Esophagus squamous epithelium (tissue), 5 donors: ENCODE measurements at places on chromosomes 4 and X.

GRCh38 chr4:150491132-150492049, 90.6 kb upstream of the MAB21L2 start:
- no peak for DNase-seq

- no peak for DNase-seq
Observed at GRCh38 chrX:136148391-136148790, 1.1 kb downstream of the FHL1 start.

- no peak for DNase-seq
Observed at GRCh38 chr4:5156682-5157081, 105.4 kb downstream of the STK32B start.

DNA sequence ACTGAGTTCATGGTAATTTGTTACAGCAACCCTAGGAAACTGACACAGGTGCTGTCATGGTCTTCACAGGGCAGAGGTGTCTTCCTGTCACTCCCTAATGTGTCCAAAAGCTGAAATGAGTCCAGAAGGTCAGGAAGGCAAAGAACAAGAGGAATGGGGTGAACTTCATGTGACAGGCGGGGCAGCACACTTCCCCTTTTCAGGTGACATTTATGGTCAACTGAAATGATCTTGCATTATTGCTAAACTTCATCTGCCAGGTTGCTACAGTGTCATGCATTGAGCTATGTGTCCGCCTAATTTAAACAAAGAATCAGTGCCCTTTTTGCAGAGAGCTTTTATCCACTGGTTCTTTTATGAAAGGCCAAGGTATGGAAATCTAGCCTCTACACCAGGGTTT, 15.9 kb upstream of the CCDC149 start:
- no peak for DNase-seq

DNA sequence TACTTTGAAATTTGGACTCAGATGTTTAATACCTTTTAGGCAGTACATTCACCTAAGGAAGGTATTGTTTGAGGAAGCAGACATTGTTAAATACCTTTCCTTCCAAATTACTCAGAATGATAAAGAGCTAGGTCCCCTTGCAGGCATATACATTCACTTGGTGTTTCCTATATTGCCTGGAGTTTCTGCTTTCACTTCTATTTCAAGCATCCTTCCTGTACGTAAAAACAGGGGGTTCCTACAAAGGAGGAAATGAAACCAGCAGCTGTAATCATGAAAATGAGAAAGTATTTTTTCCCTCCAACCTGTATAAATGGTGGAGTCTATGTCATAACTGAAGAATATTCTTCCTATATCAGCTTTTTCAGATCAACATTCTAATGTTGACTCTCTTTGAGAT, 90.4 kb upstream of the RASGEF1B start:
- DNase-seq: no peak

DNA sequence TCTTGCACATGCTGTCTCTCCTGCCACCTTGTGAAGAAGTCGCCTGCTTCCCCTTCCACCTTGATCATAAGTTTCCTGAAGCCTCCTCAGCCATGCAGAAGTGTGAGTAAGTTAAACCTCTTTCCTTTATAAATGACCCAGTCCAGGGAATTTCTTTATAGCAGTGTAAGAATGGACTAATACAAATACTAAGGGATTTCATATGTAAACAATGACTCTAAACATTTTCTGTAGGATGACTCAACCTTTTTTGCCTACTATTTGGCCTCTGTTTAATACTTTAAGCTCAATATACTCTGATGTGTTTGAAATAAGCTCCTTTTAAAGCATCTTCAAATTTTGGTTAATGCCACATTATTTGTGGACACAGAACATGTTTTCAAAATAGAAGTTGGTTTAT, 813.5 kb upstream of the SLIT2 start:
- no peak for DNase-seq

GRCh38 chr4:10157478-10158332, 41.1 kb upstream of the WDR1 start:
- no peak for DNase-seq

GRCh38 chr4:57369446-57369845, 259.3 kb upstream of the IGFBP7 start:
- no peak for DNase-seq

GRCh38 chr4:107870916-107871786, 46.4 kb downstream of the SGMS2 start:
- DNase-seq: no peak

DNA sequence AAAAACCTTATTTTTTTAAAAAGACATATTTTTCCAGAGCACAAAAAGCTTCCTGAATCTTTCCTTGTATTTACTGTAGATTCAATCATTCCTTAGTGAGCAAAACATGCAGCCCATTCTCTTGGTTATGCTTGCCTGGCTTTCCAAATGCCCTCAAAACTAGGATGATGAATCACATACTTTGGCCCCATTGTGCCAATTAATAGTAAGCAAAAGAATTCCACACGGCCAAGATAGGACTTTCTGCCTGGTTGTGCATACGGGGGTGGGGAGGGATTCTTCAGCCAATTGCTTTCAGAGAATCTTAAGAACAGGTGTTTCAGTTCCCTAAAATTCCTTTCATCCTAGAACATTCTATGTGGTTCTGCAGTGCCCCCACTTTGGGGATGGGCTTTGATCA, 7.0 kb downstream of the RAI2 start:
- DNase-seq: no peak

- no peak for DNase-seq
Observed at GRCh38 chr4:722169-722725, 16.6 kb downstream of the PCGF3 start.

DNA sequence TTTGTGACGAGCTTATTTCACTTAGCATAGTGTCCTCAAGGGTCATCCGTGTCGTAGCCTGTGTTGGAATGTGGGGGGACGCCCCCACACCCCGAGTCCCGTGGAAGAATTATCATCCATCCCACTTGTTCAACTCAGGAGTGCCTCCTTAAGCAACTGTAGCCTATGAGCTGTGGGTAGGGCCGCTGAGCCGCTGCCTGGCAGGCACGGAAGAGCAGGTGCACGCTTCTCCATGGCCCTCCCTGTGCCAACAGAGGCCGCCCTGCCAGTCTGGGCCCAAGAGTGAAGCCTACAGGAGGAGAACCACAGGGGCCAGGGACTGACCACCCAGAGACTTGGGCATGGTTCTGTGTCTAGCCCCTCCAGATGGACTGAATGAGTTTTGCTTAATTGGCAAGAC, 2.3 kb upstream of the RGS12 start:
- no peak for DNase-seq

- no peak for DNase-seq
Observed at GRCh38 chrX:148382983-148383382, 117.4 kb upstream of the AFF2 start.

DNA sequence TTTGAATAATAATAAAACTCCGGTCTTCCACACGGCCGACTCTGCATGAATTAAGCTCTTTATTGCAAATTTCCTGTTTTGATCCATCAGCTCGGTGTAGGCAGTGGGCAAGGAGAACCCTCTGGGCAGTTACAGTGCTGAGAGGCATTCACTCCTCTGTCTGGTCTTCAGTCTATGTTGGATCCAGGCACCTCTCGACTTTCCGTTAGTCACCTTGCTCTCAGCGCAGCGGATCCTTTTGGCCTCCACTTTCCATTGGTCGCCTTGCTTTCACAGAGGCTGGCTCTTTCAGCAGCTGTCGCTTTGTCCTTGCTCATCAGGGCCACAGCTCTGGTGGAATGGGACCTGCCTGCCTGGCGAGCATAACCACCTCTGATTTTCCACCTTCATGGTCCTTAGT, 52.9 kb downstream of the TRMT44 start:
- no peak for DNase-seq

GRCh38 chr4:6885953-6886557, 23.6 kb upstream of the TBC1D14 start:
- DNase-seq: no peak

GRCh38 chrX:16155581-16156096, 11.6 kb upstream of the MAGEB17 start:
- no peak for DNase-seq

DNA sequence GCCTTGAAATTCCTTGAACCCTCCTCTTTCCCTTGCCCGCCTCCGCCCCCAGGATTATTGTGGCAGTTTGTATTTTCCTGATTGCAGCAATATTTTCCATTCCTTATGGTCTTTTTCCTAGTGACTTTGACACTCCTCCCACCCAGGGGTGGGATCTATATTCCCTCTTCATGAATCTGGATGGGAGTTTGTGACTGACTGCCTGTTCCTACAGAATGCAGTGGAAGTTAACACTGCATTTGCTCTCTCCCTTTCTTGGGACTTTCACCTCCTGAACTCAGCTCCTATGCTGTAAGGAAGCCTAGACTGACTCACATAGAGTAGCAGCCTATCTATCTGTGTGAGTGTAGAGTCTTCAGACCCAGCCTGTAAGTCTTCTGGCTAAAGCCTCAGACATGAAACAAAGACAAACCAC, 2.2 kb downstream of the FUNDC2 start:
- DNase-seq: no peak

- no peak for DNase-seq
Observed at GRCh38 chr4:105633241-105633640, 75.2 kb downstream of the INTS12 start.

DNA sequence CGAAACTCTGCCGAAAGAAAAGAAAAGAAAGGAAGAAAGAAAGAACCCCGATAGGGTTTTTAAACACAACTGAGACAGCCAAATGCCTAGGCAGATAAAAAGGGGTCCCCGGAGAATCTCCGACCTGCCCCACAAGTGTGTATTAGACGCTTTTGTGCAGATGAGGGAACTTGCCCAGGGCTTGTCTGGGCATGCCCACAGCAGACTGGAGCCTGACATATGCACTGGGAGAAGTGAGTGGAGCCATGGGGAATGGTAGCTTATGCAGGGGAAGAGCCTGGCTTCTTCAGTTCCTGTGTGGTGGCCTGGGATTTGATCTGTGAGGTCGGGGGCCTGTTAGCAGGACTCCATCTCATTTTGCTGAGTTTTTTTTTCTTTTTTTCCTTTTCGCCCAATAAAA, 199.0 kb downstream of the GPC3 start:
- no peak for DNase-seq

GRCh38 chr4:110344165-110344564, 131.8 kb upstream of the ENPEP start:
- DNase-seq: no peak

GRCh38 chr4:145289403-145290076, 109.2 kb upstream of the OTUD4 start:
- DNase-seq: no peak

DNA sequence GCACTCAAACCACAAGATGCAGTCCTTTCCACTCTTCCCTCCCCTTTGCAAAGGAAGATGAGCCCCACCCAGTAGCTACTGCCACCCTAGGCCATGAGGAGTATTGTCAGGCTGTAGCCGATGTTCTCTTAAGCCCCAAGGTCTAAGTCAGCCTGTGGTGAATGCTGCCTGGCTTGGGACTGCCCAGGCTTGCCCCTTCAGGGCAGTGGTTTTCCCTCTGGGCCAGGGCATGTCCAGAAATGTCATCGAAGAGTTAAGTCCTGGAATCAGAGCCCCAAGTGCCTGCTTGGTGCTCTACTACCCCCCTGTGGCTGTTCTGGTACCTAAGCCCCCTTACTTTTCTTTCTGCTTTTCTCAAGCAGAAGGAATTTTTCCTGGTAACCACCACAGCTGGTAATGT, 11.8 kb upstream of the PGK1 start:
- no peak for DNase-seq

DNA sequence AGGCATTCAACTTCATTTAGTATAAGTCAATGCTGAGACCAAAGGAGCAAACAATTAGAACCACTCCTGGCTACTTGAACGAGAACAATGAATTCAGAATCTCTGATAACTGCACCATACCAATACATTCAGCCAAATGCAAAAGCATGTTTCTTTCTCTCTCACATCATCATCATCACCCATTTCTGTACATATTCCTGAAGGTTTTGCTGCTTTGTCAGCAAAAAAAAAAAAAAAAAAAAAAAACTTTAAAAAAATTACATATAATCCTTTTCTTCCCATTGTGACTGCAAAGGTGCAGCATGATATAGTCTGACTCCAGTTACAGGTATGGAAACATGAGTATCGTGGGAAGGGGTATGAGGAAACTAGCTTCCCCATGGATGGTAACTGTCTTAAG, 35.6 kb downstream of the FBXW7 start:
- no peak for DNase-seq

DNA sequence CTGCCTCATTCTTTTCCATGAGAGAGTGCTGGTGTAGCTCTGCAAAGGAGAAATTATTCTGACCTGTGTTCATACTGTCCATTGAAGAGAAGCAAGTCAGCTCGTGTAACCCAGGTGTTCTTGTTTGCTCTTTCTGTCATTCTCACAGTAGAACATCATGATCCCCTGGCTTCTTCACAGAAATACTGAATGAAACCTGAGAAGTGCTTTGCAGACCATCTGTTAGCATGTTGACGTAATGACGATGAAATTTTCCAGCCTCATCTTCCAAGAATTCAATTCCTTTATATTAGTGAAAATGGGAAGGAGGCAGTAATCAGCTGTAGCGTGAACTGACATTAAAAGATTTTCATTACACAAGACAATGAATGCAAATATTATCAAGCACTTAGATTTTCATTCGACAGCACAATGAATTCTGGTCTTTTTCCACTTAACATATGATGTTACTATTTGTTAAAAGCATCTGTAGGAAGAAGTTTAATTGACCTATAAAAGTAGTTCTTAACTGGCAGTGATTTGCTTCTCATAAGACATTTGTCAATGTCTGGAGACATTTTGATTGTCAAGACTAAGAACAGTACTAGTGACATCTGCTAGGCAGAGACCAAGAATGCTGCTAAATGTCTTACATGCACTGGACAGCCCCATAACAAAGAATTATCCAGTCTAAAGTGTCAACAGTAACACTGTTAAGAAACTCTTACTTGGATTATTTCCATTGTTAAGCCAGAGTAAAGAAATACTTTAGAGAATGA, 246.3 kb downstream of the BANK1 start:
- DNase-seq: no peak

DNA sequence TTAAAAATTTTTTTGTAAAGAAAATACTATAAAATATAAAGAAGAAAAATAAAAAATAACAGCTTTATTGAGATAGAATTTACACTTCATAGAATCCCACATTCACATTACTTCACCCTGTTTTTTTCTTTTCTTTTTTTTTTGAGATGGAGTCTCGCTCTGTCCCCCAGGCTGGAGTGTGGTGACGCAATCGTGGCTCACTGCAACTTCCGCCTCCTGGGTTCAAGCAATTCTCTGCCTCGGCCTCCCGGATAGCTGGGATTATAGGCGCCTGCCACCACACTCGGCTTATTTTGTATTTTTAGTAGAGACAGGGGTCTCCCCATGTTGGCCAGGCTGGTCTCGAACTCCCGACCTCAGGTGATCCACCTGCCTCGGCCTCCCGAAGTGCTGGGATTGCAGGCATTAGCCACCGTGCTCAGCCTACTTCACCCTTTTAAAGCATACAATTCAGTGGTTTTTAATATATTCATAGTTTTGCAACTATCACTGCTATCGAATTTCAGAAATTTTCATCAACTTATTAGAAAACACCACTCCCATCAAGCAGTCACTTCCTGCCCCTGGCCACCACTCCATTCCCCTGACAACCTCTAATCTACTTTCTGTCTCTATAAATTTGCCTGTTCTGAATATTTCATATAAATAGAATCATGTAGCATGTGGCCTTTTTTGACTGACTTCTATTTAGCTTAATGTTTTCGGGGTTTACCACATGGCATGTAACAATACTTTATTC, 48.7 kb downstream of the TMEM131L start:
- DNase-seq: no peak
